ENCODE measurements at places on chromosomes 16 and 17.

- no peak for DNase-seq
Measured at GRCh38 chr16:23950898-23951297, 115.1 kb downstream of the PRKCB start.

DNA sequence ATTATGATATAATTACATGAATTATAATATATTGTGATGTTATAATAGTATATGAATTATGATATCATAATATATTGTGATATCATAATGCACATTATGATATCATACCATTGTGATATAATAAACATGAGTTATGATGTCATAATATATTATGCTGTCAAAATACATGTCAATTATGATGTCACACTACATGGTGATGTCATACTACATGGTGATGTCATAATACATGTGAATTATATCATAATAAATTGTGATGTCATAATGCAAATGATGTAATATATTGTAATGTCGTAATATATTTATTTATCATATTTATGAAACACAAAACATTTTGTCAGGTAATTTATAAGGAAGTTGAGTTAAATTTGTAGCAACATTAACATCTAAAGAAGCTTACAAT is 1950.1 kb downstream of the TP53TG3F start:
- no peak for DNase-seq

GRCh38 chr16:26830428-26831127 is 236.1 kb upstream of the C16orf82 start:
- DNase-seq = no peak

DNA sequence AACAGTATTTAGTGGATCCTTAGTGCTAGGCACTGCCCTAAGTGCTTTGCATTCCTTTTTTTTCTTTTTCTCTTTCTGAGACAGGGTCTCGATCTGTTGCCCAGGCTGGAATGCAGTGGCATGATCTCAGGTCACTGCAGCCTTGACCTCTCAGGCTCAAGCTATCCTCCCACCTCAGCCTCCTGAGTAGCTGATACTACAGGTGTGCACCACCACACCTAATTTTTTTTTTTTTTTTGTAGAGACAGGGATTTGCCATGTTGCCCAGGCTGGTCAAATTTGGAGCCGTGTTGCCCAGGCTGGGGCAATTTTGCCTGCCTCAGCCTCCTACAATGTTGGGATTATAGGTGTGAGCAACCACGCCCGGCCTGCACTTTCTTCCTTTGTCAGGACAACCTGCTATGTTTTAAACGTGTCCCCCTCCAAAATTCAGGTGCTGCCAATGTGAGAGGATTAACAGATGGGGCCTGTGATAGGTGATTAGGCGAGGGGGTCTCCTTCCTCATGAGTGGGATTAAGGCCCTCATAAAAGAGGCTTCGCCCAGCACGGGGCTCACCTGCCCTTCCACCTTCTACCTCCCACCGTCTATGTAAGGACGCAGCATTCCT is 5.4 kb downstream of the NQO1 start:
- DNase-seq = no peak

DNA sequence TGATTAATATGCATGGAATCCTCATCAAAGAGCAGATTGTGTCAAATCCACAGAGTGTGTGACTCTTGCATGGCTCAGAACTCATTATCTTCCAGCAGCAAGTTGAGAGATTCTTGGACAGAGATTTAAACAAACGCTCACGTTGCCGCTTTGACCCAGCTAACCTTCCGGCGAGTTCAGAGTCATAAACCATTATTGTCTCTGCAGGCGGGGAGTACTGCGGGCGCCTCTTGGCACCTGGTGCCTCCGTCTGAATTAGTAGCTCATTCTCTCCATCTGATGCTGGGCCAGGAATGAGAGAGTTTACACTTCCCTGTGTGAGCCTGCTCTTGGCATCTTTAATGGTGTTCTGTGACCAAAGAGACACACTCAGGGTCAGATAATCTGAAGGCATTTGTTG is 138.6 kb upstream of the WSCD1 start:
- no peak for DNase-seq

- DNase-seq = no peak
Measured at GRCh38 chr17:72123530-72124437, 3.0 kb downstream of the SOX9 start.

GRCh38 chr17:51165680-51166197 is 472 bp upstream of the NME2 start:
- DNase-seq = no peak

GRCh38 chr16:82995286-82995923 is 368.6 kb downstream of the CDH13 start:
- no peak for DNase-seq

DNA sequence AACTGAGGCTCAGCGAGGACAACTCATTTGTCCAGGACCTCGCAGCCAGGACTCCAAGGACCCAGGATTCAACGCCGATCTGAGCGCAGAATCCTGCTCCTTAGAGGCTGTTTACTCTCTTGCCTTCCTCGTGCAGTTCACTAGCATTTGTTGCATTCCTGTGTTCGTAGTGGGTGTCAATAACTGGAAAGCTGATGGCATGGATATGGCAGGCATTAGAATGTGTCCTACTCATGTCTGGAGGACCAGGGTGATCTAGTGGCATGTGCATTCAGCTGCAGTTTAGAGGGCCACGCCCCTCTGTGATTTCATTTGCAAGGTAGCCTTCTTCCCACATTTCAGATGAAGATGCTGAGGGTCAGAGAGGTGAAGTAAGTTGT is 510 bp downstream of the CRISPLD2 start:
- no peak for DNase-seq

- peak; percentile 85 for DNase-seq
Measured at GRCh38 chr17:13002761-13003453, 14.9 kb downstream of the ELAC2 start.

Data from ovary (tissue), 10 donors.